ENCODE measurements at places on chromosomes 12 and 14. TPM values are rescaled to one million over a fixed set of nuclear protein-coding genes. Genes with fewer than 3 reads are reported as not detected.

Gene NUAK1
- 2.5 TPM for total RNA-seq

DNA sequence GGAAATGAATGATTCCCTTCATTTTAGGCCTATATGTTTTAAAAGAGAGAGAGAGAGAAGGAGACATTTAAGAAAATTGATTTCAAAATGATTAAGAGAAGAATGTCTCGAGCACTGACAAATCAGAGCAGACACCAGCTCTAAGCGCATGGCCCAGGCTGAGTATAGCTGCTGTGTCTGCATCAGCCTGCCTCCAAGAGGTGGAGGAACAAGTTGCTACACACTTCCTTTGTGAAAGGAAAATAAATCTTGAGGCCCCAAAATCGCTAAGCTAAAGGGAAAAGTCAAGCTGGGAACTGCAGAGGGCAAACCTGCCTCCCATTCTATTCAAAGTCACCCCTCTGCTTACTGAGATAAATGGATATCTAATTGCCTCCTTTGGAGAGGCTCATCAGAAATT lies 728.7 kb upstream of the TMEM132C start:
- no peak for DNase-seq

DNA sequence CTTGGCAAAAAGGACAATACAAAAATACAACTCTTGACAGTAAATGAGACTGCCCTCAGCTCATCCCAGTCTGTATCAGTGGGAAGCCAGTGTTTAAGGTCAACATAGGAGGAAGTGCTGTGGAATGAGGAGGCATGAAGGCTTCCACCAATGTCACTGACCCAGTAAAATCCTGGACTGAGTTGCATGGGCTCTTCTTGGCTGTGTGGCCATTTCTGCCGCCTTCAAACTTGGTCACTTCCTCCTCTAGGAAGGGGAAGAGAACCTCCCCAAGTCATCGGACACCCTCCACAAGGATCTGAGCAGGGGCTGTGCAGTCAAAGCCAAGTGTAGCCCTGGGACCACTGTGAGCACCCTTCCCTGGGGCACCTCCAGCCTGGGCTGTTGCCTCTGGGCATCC lies 11.9 kb downstream of the GPR68 start:
- no peak for DNase-seq

Gene B4GALNT3
- total RNA-seq, result 19.5 TPM

GRCh38 chr14:41505491-41505890 lies 101.2 kb upstream of the LRFN5 start:
- DNase-seq, result no peak

GRCh38 chr14:68682166-68683103 lies 110.4 kb downstream of the ZFP36L1 start:
- DNase-seq, result no peak

DNA sequence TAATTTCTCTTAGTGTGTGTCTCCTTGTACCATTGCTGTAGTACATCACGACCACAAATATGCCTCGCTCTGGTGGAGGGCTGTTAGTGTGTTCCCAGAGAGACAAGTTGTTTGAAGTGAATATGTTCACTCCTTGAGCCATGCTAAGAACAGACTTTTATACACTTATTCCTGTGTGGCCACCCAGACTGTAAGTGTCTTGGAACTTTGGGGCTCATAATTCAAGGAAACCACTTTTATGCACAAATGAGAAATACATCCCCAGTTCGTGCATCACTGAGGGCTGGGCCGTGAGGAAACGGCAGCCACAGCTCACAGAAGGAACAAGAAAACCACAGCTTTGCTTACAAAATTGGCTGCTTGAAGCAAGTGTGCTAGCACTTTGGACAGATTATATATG lies 362.2 kb upstream of the DDHD1 start:
- no peak for DNase-seq

GRCh38 chr12:106954462-106955376 lies 988 bp upstream of the TMEM263 start:
- peak; percentile 46 for DNase-seq

- DNase-seq, result peak; percentile 99
These were observed at the start of gene MARK3 for GRCh38 chr14:103385152-103385928. MARK3 (plus strand) TSS chr14:103385415; CDS start chr14:103386030, 615 bp downstream.

Measured in pancreas (tissue), 10 donors.